Stimulated activated CD8-positive, alpha-beta memory T cell treated with anti-CD3 and anti-CD28 coated beads, Interleukin-15, amount 100 ng/mL, for 48 hours (primary cell): ENCODE measurements at places on chromosomes 7 and 10.

GRCh38 chr10:129773359-129773990 is 190.6 kb downstream of the EBF3 start:
- no peak for DNase-seq

DNA sequence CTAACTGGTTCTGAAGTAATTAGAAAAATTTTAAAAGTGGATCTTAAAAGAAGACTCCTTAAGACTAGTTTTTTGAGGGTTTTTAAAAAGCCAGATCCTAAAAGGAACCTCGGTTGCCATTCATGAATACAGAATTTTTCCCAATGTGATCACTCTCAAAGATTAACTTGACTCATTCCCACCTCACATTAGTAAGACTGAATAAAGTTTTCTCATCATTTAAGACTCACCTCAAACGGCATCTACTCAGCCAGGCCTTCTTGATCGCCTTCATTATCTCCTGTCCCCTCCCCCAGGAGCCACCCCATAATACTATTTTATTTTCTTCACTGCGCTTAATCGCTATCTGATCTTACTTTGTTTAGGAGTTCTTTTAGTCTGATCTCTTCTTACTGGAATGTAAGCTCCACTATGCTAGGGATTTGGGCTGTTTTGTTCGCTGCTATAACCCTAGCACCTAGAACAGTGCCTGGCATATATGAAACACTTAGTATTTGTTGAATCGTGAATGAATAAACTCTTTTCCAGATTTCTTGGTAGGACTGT is 55.9 kb upstream of the PCGF5 start:
- DNase-seq = no peak

- no peak for DNase-seq
These were observed 169.7 kb upstream of the PHYHIPL start for GRCh38 chr10:59006511-59007306.

DNA sequence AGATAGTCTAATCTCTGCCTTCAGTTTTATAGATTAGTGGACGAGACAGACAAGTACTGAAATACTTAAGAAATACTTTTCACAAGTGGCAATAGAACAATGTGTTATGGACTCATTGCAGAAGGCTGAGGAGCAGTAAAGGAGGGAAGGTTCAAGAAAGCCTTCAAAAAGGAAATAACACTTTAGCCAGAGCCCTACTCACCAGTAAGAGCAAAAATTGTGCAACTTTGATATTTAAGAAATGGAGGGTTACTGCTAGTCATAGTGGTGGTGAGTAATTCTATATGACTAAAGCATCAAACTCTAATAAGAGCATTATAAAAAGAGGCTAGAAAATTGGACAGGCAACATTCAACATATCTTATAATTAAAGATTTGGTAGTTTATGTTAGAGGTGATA is 28.8 kb downstream of the PTPN12 start:
- no peak for DNase-seq

DNA sequence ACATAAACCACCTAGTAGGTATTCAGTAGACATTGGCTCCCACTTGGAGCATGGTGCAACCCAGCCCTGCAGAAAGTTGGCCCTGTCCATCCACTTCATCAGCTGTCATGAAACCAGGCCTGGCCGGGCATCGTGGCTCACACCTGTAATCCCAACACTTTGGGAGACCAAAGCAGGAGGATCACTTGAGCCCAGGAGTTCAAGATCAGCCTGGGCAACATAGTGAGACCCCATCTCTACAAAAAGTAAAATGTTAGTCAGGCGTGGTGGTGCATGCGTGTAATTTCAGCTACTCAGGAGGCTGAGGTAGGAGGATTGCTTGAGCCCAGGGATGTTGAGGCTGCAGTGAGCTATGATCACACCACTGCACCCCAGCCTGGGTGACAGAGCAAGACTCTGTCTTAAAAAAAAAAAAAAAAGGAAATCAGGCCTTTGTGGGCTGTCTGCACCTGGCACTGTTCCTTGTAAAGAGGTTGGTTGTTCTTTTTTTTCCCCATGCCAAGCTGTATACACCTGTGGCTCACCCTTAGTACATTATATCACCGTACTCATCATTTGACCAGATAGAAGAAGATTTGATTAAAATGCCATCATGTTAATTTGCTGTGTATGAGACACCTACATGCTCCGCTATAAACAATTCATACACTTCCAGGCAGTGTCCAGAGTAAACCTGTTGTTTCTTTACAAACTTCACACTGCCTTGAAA is 45.4 kb upstream of the GRID1 start:
- no peak for DNase-seq
